Lower lobe of right lung (tissue), 2 donors: ENCODE measurements at places on chromosomes 13 and 19. TPM values are rescaled to one million over a fixed set of nuclear protein-coding genes. Genes with fewer than 3 reads are reported as not detected.
A peak's percentile ranks its signal among the peaks of the same experiment; 100 is the strongest.

TGDS gene
- 10.5 TPM for total RNA-seq

MRPS31 gene
- total RNA-seq, result 22.2 TPM

CLEC4M gene
- 5.8 TPM for total RNA-seq

CEACAM3 gene
- total RNA-seq, result 4.3 TPM

GRCh38 chr13:50386541-50387050 lies 371.4 kb downstream of the KCNRG start:
- H3K36me3 ChIP-seq, result no peaks in the 10 kb centered on the region
- no peak for DNase-seq
- peak overlapping the region; percentile 67 for H3K27ac ChIP-seq
- peaks cover 20% of the 10 kb centered on the region for H3K4me1 ChIP-seq
- H3K4me3 ChIP-seq, result peak overlapping the region; percentile 25

GRCh38 chr19:35868172-35868822 lies at the start of gene APLP1:
Gene APLP1, plus strand, starts transcription at chr19:35868574. Its CDS starts 63 bp downstream, at chr19:35868637.
- peaks cover 18% of the 10 kb centered on the region for H3K4me1 ChIP-seq
- H3K27me3 ChIP-seq, result peaks cover 34% of the 10 kb centered on the region
- DNase-seq, result peak; percentile 80
- no peak within 1 kb of the TSS for H3K27ac ChIP-seq

DNA sequence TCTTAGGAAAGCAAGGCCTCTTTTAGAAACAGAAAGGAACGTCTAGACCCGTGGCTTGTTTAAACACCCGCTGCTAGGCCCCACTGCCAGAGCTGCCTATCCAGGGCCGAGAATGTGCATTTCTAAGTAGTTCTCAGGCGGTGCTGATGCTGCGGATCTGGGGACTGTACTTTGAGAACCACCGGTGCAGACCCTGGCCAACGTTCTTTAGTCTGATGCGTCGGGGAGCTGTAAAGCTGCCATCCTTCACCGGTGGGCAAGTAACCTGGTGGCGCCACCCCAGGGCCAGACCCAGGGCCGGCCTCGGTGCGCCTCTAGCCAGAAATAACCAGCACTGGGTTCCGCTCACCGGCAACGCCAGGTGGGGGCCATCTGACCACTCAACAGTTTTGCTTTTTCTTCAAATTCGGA lies 47.1 kb downstream of the TGDS start:
- H3K27ac ChIP-seq, result peak overlapping the region; percentile 94
- peak overlapping the region; percentile 84 for H3K4me3 ChIP-seq
- no peaks in the 10 kb centered on the region for H3K27me3 ChIP-seq

DNA sequence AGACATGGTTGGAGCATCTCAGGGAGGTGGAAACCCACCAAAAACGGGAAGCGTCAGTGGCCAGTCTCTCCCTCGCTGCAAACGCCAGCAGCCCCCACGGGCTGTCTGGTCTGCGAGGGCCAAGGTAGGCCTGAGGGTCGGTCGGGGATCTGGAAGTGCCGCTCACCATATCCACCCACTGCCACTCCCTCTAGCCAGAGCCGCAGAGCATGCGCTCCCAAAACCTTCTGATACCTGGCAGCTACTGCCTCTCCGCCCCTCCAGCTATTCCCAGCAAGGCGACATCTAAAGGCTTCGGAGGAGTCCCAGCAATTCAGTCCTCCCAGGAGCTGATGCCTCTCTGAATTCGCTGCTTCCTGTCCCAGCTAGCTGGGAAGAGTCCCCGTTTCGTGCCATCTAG lies 4.4 kb upstream of the FKRP start:
- no peaks in the 10 kb centered on the region for H3K27me3 ChIP-seq
- peaks cover 75% of the 10 kb centered on the region for H3K4me1 ChIP-seq
- DNase-seq, result no peak

GRCh38 chr13:76783798-76784197 lies 102.4 kb downstream of the KCTD12 start:
- no peaks in the 10 kb centered on the region for H3K27me3 ChIP-seq
- H3K27ac ChIP-seq, result no peak overlapping the region
- H3K36me3 ChIP-seq, result no peaks in the 10 kb centered on the region
- H3K4me3 ChIP-seq, result no peak overlapping the region
- no peak for DNase-seq

- no peak overlapping the region for H3K27ac ChIP-seq
- no peak for DNase-seq
- no peaks in the 10 kb centered on the region for H3K27me3 ChIP-seq
- no peak overlapping the region for H3K4me3 ChIP-seq
- no peaks in the 10 kb centered on the region for H3K36me3 ChIP-seq
- no peaks in the 10 kb centered on the region for H3K4me1 ChIP-seq
Observed at GRCh38 chr19:33665776-33666595, 44.2 kb downstream of the CHST8 start.

DNA sequence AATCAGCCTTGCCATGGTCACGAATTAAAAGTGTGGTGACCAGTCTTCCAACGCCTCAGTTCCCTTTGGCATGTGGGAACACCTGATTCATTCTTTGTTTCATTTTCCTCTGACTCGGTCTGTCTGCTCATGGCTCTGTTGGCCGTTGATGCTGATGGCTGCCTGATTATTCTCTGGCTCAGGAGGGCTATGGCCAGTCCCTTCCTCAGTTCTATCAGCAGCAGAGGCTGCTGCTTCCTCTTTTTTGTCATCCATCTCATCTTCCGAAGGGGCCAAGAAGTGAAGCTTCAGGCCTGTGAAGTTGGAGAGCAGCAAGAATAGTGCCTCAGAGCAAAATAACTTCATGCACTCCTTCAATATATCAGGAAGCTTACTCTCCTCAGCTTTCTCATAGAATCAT lies 9.5 kb upstream of the MLNR start:
- H3K36me3 ChIP-seq, result peaks cover 38% of the 10 kb centered on the region
- no peak overlapping the region for H3K27ac ChIP-seq
- H3K27me3 ChIP-seq, result no peaks in the 10 kb centered on the region
- DNase-seq, result no peak

- no peak for DNase-seq
- no peaks in the 10 kb centered on the region for H3K27me3 ChIP-seq
- no peaks in the 10 kb centered on the region for H3K36me3 ChIP-seq
- peaks cover 5% of the 10 kb centered on the region for H3K4me1 ChIP-seq
- H3K4me3 ChIP-seq, result no peak overlapping the region
Observed at GRCh38 chr13:50484472-50485113, 358.9 kb downstream of the DLEU7 start.

GRCh38 chr19:4473763-4474513 lies 1.8 kb downstream of the HDGFL2 start:
- peaks cover 34% of the 10 kb centered on the region for H3K36me3 ChIP-seq
- DNase-seq, result no peak
- H3K4me3 ChIP-seq, result no peak overlapping the region

DNA sequence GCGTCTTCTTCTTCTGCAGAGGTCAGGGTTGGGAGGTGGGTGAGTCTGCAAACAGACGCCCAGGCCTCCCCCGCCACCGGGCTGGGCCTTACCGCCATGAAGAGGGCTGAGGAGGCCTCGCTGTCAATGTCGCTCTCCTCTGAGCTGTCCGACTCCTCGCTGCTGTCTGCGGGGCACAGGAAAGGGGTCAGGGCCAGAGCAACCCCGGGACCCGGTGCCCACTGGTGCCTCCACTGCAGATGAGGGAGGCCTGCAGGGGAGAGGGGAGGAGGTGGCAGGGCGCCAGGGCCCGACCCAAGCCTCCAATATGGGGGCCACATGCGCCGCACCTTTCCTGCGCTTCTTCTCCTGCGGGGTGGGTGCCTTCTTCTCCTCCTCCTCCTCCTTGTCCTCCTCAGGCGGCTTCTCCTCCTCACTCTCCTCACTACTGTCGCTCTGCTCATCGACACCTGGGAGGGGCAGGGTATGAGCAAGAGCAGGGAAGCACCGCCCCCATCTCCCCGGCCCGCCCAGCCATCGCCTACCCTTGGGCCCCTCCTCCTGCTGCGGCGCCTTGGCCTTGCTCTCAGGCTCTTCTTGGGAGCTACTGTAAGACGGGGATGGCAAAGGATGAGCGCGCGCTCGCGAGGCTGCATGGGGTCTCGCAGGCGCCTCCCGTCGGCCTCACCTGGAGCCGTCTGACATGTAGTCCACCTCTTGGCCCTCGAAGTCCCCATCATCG lies 5.5 kb upstream of the PSPN start:
- H3K4me1 ChIP-seq, result no peaks in the 10 kb centered on the region
- H3K4me3 ChIP-seq, result no peak overlapping the region
- DNase-seq, result no peak
- H3K36me3 ChIP-seq, result peaks cover 73% of the 10 kb centered on the region
- H3K27ac ChIP-seq, result no peak overlapping the region

DNA sequence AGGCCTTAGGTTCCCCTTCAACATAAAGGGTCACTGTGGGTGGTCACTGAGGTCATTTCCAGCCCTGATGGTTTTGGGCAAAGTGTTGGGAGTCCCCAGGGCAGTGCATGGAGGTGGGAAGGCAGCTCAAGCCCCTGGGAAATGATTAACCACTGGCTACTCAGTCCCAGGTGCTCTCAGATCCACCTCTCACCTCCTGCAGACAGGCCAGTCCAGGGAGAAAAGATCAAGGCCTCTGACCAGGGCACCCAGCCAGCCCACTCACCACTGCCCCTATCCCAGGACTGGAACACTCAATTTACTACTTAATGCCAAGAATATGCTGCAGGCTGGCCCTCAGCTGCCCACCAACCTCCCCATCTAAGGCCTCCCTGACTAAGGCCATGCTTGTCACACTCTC lies 1307.9 kb downstream of the UQCRFS1 start:
- no peak for DNase-seq
- no peaks in the 10 kb centered on the region for H3K4me1 ChIP-seq
- H3K4me3 ChIP-seq, result no peak overlapping the region
- H3K27ac ChIP-seq, result no peak overlapping the region
- no peaks in the 10 kb centered on the region for H3K36me3 ChIP-seq

DNA sequence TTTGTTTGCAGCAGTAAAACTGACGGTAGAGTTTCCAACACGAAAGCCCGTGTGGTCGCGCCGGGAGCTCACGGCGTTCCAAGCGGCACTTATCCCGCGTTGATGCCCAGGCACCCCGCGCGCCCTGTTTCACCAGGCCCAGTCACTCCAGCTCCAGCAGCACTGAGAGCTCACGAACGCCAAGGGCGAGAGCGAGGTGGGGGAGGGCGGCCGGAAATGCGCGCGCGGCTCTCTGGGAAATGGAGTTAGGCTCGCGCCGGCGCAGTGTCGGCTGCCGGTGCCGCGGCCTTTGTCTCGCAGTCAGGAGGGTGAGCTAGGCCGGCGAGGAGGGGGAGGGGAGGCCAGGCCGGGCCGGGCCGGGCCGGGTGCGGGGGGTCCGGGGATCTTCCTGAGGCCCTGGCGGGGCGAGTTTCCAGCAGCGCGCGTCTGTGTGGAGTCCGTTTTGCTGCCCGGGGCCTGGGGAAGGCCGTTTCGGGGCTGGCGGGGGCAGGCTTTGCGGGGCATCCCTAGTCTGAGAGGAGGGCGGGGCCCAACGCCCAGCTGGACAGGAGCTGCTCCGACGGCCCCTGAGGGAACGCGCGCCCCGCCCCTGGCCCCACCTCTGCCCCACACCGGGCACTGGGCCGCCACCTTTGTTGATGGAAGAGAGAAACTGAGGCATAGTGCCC lies at the start of gene ZNF135:
ZNF135 (plus strand) TSS at position 280 of the 668 bp plus-strand sequence. CDS start 721 bp downstream, outside the sequence.
- peak within 1 kb of the TSS; percentile 65 for H3K4me3 ChIP-seq
- H3K27ac ChIP-seq, result peak within 1 kb of the TSS; percentile 87
- no peaks in the 10 kb centered on the region for H3K36me3 ChIP-seq

- DNase-seq, result no peak
- H3K27ac ChIP-seq, result no peak overlapping the region
- H3K4me1 ChIP-seq, result peaks cover 6% of the 10 kb centered on the region
- H3K36me3 ChIP-seq, result no peaks in the 10 kb centered on the region
Observed at GRCh38 chr19:48950159-48950558, 4.5 kb upstream of the BAX start.

- no peaks in the 10 kb centered on the region for H3K27me3 ChIP-seq
- no peak overlapping the region for H3K4me3 ChIP-seq
- peak overlapping the region; percentile 77 for H3K27ac ChIP-seq
- peaks cover 11% of the 10 kb centered on the region for H3K4me1 ChIP-seq
- H3K36me3 ChIP-seq, result no peaks in the 10 kb centered on the region
- peak; percentile 60 for DNase-seq
Observed at GRCh38 chr13:24148414-24149235, 11.9 kb upstream of the SPATA13 start.

DNA sequence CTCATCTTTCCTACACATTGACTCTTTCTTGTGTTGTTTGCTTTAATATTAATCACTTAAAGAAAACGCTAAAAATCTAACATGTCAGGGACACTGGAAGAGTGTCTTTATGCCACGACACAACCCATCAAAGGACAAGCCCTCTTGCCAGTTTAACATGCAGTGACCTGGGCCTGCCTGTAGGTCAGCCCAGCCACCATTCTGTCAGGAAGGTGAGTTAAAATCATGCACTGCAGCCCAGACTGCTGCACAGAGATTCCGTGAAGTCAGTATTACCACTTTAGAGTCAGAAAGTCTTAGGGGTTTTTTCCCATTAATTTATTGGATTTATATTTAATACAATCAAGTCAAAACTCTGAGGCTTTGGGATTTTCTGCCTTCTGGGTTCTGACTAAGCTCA lies 58.0 kb downstream of the TNFRSF19 start:
- peaks cover 39% of the 10 kb centered on the region for H3K4me1 ChIP-seq
- no peak overlapping the region for H3K4me3 ChIP-seq
- DNase-seq, result no peak
- H3K27me3 ChIP-seq, result no peaks in the 10 kb centered on the region
- H3K27ac ChIP-seq, result no peak overlapping the region
- H3K36me3 ChIP-seq, result no peaks in the 10 kb centered on the region

DNA sequence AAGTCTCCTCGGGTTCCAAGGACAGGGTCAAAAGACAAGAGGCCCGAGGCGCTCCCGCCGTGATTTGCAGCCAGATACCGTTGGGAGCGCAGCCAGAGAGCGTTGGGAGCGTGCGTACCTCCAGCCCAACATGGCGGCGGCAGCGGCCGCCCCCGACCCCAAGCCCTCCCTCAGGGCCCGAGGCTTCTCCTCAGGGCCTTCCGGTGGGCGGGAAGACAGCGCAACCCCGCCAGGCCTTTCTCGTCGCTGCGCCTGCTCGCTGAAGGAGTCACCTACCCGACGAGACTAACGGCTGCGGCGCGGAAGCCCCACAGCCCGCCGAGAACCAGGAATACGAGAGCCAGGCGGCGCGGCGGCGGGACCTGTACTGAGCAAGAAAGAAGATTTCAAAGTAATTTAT lies 3.2 kb upstream of the ZNF850 start:
- no peaks in the 10 kb centered on the region for H3K36me3 ChIP-seq
- no peak overlapping the region for H3K4me3 ChIP-seq
- DNase-seq, result no peak
- no peaks in the 10 kb centered on the region for H3K27me3 ChIP-seq
- peaks cover 16% of the 10 kb centered on the region for H3K4me1 ChIP-seq

DNA sequence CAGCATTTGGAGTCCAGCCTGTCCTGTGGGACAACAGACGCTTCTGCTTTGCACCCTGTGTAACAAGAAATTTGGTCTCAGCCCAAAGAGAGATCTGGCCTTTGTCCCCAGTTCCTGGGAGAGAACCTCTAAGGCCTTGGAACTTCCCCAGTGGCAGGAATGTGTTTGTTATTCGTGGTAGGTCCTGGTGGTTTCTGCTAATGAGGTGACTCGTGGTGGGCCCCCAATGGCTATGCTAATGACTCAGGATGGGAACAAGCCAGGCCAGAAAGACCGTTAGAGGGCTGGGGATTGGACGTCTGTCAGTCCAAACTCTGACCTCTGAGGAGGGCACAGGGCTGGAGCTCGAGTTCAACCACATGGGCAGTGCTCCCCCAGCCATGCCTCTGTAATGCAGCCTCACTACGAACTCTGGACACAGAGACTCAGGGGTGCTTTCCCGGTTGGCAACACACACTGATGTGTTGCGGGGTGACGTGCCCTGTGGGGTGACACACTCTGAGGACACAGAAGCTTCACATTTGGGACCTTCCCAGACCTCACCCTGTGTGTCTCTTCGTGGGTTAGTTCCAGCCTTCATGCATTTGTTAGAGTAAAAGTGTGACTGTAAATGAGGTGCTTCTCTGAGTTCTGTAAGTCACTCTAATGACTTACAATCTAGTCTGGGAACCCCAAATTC lies 38.9 kb downstream of the TEX29 start:
- H3K27me3 ChIP-seq, result no peaks in the 10 kb centered on the region
- no peaks in the 10 kb centered on the region for H3K4me1 ChIP-seq
- H3K4me3 ChIP-seq, result no peak overlapping the region
- no peaks in the 10 kb centered on the region for H3K36me3 ChIP-seq
